ENCODE measurements at places on chromosomes 4 and X.

GRCh38 chr4:112185740-112186670 is 40.8 kb downstream of the FAM241A start:
- DNase-seq = no peak

- peak; percentile 14 for DNase-seq
Observed at GRCh38 chr4:42327323-42327722, 70.0 kb upstream of the SHISA3 start.

DNA sequence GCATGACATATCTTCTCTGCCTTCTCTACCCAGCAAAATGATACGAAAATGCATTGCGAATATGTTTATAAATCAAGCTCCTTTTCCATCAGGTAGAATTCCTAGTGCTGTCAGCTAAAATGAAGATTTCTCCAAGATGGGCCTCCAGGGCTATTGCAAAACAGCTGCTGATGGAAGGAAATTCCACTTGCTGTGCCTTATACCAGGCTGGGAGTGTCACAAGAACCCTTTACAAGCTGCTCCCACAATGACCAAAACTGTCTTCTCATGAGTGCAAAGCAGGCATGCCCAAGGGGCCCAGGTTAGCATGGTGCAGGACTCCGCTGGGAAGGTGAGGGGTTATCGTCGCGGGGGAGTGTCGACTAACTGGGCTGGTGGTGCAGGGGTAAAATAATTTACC is 8.7 kb downstream of the HNRNPH2 start:
- no peak for DNase-seq

DNA sequence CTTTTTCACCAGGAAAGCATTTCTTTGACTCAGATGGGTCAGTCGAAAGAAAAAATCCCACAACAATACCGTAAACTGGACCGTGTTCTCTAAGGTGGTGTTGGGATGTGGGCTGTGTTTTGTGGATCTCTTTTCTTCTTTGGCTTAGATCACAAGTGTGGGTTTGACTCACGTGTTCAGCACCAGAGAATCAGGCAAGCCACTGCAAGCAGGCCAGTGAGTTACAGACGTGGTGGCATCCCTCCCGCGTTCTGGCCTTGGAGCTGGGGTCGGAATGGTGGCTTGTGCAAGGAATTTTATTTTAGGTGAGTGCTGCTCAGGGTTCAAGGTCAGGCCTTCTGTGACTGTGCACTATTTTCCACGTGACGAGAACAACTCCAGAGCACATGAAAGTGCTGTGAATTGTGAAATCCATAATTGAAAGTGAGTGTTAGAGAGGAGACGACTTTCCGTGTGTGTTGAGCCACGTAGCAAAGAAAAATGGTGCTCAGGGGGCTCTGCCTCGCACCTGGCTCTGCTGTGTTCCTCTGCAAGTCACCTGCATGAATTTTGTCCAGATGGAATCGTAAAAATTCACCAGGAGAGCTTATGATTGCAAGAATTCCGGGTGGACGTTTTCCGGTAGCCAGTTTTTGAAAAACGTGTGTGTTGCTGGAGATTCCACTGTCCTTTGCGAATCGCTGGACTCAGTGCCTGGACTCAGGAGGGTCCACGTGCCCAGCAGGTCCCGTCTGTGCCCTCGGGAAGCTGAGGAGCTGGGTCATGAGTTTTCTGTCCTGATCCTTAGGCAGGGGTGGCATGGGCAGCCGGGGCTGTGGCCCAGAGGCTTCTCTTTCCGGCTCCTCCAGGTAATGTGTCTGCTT is 33.6 kb upstream of the HGFAC start:
- no peak for DNase-seq

DNA sequence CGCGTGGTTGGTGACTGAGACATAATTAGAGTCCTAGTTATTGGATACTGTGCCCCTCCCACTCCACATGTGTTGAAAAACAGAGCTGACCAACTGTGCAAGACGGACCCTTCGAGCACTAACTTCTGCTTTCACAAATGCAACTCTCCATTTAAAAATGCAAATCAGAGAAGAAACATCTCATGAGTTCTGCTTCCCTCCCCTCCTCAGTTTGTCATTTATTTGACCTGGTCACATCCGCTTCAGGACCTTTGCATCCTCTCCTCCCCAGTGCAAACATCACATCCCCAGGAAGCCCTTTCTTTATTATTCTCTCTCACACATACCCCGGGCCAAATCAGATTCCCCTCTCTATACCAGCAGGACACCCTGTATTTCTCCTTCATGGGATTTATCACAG is 38.1 kb upstream of the NOCT start:
- no peak for DNase-seq

DNA sequence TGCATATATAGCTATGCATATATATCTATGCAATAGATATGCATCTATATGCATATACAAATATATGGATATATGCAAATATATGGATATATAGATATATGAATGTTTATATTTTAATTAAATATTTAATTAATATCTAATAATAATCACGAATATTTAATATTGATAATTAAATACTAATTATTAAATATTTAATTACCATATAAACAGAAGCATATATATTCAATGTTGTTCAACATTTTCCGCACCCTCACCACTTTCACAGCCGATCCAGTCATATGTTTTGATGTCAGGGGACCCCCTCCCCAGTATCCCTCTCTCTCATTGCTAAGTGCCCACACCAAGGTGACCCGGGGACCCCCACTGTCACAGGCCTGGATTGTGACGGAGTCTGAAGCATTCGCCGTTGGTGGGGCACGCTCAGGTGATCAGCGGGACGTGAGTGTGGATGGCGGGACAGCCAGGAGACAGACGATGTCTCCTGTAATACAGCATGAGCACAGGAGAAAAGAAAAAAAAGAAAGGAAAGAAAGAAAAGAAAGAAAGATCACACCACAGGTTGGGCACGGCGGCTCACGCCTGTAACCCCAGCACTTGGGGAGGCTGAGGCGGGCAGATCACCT is 199.7 kb downstream of the CRLF2 start:
- DNase-seq = no peak

DNA sequence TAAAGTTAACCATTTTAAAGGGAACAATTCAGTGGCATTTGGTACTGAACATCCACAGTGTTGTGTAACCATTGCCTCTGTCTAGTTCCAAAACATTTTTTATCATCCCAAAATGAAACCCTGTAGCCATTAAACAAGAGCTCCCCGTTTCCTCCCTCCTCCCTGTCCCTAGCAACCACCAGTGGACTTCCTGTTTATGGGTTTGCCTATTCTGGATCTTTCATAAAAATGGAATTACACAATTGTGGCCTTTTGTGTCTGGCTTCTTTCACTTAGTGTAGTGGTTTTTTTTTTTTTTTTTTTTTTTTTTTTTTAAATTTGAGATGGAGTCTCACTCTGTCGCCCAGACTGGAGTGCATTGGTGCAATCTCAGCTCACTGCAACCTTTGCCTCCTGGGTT is 11.6 kb downstream of the RBMX2 start:
- DNase-seq = no peak

- no peak for DNase-seq
Observed at GRCh38 chr4:804804-805203, 21.1 kb downstream of the CPLX1 start.

GRCh38 chr4:168600796-168601583 is 104.1 kb downstream of the PALLD start:
- DNase-seq = no peak

- DNase-seq = no peak
Observed at GRCh38 chr4:108852691-108853090, 89.8 kb upstream of the ETNPPL start.

DNA sequence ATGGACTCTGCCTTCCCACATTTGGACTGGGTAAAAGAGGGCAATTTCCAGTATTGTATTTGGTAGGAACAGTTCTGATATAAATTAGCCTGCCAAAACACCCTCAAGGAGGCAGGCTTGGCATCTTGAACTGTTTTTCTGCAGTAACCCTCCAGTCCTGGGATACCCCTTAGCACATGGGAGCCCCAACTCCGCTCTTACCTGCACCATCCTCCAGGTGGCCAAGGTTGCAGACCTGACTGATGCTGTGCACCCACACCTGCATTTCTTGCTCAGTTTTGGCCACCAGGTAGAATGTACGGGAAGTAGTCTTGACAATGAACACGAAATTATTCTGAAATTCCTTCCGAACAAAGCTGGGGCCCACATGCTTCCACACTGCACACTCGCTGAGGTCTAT is 35.1 kb downstream of the GAB3 start:
- no peak for DNase-seq

DNA sequence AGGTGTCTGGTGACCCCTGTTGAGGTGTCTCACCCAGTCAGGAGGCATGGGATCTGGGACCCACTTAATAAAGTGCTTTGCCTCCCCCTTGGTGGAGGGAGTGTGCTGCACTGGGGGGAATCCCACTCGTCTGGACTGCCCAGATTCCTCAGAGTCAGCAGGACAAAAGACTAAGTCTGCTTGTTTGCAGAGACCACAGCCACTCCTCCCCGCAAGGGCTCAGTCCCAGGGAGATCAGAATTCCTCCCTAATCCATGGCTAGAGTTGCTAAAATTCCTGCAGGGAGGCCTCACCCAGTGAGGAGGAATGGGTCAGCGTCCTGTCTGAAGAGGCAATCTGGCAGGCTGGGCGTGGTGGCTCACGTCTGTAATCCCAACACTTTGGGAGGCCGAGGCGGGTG is 442.2 kb downstream of the PABPC4L start:
- DNase-seq = no peak

DNA sequence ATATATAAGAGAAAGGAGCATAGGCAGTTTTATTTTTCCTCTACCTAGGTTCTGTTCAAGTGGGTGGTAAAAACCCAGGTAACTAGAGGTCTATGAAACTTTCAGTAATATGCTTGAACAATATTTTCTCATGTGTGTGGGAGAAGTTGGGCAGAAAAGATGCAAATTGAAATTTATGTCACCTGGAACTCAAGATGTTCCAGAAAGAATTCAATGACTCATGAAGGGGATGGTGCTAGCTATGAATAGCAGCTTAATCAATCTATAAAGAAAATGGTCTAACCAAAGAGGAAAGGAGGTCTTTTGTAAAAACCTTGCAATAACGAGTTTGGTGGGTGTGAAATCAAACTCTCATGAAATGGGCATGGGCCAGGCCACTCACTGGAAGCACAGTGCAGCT is 263.8 kb downstream of the INPP4B start:
- no peak for DNase-seq

GRCh38 chr4:101355767-101356702 is 8.7 kb upstream of the PPP3CA start:
- no peak for DNase-seq

GRCh38 chr4:13920111-13920875 is 292.8 kb upstream of the BOD1L1 start:
- DNase-seq = no peak

DNA sequence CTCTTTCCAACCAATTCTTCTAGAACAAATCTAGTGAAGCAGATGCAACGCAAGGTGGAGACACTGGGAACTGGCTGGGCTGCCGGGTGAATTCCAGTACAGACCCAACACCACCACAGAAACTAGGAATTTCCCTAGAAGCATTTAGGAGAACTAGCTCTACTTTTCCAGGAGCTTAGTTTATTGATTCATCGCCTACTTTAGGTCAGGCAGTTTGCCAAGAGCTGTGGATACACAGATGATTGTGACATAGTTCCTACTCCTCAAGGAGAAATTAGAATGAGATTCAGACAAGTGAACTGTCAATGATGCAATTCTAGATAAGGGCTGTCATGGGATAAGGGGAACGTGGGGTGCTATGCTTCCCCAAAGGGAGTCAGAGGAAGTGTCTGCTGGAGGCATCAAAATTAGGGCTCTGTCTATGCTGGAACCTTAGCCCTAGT is 350.0 kb downstream of the CAMK2D start:
- DNase-seq = no peak

DNA sequence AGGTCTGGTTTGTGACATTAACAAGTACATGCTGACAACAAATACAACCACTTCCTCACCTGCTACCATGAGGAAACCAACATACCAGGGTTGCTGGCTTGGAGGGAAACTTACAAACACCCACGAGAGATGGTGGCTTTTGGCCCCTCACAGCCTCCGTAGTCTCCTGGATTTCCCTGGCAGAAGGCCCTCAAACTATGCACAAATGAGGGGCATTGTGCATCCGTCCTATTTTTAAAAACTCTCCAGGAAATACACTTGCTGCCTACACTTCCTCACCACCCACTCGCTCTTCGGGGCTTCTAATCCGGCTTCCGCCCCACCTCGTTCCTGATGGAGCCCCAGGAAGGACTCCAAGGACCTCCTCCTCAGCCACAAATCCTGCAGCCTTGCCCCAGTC is 355.0 kb upstream of the GATB start:
- no peak for DNase-seq

- DNase-seq = no peak
Observed at GRCh38 chrX:11890836-11891514, 132.9 kb downstream of the MSL3 start.

DNA sequence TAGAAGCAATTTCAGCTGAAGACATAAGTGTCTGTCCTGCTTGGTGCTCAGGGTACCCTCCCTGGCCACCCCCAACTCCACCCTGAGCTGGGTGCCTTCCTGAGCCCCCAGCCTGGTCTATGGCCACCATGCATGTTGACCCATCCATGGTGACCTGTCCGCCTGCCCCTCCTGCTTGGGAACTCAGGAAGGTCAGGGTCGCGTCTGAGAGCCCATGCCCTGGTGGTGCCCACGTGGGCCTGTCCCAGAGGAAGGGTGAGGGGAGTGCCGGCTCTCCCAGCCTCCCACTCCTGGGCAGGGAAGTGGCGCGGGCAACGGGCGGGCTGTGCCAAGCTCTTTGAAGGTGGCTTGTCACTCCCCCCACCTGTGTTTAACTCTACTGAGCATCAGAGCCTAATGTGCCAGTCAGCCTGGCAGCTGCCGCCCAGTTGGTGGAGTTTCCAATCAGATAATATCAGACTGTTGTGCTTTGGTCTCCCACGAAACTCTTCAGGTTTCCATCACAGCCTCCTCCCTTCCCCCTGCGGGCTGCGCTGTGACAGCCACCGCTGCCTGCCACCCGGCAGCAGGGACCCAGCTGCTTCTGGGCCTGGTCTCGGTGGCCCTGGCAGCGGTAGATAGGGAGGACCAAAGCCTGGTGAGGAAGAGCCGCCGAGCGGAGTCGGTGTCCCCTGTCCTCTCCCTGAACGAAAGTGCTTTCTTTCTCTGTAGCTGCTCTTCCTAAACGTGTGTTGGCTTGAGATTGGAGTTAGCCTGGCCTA is 4.8 kb downstream of the SH3BP2 start:
- DNase-seq = no peak

DNA sequence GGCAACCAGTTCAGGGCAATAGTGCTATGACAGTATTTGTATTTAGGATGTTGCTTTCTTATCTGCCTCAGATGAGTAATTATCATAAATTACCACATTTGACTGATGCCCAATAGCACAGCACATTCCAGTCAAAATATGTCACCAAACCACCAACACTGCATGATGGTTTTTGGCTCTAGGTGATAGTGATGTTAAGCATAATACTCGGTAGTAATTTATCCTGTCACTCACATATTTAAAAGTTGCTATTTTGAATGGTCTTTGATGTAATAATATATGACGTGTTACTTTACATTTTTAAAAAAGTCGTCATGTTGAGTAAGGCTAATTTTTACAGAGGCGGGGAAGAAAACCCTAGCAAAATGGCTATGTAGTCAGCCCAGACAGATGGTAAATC is 42.5 kb downstream of the UNC5C start:
- no peak for DNase-seq

DNA sequence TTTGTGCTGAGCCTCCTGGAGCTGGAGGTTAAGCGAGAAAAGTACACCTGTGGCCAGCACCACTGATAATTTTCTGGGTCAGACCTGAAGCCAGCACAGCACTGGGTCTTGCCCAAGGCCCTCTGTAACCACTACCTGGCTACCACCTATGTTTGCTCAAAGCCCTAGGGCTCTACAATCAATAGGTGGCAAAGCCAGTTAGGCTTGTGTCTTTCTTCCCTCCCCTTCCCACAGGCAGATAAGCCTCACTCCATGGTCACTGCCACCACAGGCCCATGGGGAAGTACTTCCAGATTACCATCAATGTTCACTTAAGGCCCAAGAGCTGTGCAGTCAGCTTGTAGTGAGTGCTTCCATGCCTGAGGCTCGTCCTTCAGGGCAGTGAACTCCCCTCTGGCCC is 35.2 kb upstream of the ARMCX4 start:
- no peak for DNase-seq

Measured in nephron progenitor cell (in vitro differentiated cells).